Glutamatergic neuron (in vitro differentiated cells): ENCODE measurements at places on chromosomes 2 and 18.

DNA sequence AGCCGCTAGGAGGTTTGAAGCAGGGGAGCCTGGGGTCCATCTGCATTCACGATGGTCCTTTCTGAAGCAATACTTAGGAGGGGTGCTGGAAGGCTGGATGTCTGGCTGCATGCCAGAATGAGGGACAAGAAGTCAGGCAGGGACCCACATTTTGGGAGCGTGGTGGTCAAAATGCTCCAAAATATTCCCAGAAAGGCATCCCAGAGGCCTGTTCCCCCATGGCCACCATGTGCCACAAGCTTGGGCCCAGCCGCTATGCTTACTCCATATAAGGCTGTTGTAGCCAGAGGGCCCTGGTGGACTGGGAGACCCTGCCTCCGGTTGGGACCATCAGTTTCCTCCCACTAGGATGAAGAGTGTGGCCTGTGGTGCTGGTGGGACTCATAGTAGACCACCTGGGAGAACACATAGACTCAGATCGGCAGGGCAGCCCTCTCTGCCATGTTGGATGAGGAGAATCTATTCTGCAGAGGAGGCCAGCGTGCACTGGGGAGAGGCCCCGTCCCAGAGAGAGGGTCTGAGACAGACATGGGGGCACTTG, 3.6 kb upstream of the PROM2 start:
- no peak for DNase-seq

DNA sequence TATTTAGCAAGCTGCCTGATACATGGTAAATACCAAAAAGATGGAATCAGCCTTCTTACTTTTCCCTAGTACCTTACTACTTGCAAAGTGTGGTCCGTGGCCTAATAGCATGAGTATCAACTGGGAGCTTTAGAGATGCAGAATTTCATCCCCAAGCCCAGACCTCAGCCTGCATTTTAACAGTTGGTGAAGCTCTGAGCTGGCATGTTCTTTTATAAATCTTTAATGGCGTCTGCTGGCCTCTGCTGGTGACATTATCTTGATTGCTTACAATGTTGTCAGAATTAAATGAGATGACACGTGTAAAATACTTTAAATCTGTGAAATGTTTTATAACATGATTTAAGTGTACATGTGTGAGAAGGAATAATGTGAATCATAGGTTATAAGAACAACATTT, 115.1 kb upstream of the NOSTRIN start:
- DNase-seq, result no peak

- no peak for DNase-seq
Observed at GRCh38 chr2:228131833-228132232, 49.7 kb downstream of the SPHKAP start.

DNA sequence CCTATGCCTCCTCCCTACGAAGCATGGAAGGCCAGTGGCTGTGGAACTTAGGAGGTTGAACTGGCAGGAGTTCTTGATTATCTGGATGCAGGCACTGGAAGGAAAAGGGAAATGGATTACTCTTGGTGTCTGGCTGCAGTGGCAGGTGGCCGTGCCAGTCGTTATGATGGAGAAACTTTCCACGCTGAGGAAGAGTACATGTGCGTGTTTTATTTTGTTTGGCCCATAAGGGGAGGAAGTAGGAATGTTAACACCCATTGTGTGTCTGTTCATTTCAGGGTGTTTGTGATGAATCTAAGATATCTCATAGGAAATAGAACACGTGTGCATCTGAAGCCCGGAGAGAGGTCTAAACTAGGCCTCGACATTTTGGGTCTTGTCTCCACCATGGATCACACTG, 122.8 kb upstream of the NFATC1 start:
- no peak for DNase-seq

DNA sequence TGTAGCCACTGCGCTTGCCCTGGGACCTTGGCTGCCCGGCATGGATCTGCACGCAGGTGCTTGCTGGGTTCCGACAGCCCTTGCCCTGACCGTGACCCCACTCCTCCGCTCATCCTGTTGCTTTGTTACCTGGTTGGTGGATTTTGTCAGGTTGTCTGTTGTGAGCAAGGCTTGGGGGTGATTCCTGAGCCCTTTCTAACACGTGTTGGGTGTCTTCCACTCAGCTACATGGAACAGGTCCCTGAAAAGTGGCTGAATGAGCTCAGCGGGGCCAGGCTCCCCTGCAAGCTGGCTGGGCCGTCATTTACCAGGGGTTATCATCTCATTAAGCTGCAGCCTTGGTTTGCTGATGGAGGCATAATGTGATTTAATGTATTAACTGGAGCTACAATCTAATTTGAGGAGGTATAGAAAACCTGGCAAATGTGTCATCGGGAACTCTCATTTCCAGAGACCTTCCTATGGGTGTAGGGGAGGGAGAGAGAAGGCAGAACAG, 24.6 kb downstream of the RAMP1 start:
- no peak for DNase-seq

GRCh38 chr2:207219676-207220501, 54.1 kb upstream of the KLF7 start:
- DNase-seq, result no peak
